ENCODE measurements at places on chromosomes 16 and 17. TPM values are rescaled to one million over a fixed set of nuclear protein-coding genes. Genes with fewer than 3 reads are reported as not detected.

GRCh38 chr16:2663553-2664546 lies 18.5 kb upstream of the KCTD5 start:
- DNase-seq = peak; percentile 31

DNA sequence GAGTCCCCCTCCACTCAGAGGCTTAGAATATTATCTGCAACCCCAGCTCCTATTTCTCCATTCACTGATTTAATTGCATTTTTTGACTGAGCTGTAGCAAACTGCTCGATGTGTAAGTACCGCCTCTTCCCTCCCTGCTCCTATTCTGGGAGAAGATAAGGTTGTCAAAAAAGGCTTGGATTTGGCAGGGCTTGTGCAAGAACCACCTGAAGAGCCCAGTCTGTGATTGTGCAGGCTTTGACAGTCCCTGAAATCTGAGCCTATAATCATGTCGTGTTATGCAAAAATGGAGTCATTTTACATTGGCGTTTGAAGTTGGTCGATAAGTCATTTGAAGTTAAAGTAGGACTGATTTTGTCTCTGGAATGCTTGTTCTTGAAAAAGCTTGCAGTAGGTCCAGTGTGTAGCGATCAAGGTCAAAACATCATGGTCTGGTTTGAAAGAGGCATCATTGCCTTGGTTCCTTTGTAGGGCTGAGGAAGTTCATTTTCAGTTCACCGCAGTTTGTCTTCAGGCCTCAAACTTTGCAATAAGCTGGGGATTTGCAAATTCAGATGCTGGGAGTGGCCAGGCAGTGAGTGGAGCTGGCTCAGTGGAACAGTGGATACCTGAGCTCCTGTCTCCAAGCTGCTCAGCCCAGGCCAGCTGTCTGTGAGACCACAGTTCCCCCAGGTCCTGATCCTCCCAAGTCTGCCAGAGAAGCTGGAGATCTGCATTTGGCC lies 68.8 kb downstream of the KATNIP start:
- no peak for DNase-seq

MYCBPAP gene
- 3.1 TPM for total RNA-seq

- no peak for DNase-seq
Observed at GRCh38 chr17:59561042-59561441, 4.4 kb upstream of the DHX40 start.

TEX14 gene
- 0.09 TPM for total RNA-seq

GRCh38 chr17:45667591-45668171 lies 116.4 kb upstream of the CRHR1 start:
- DNase-seq = no peak

Measured in activated T-helper 2 cell treated with anti-CD3 and anti-CD28 coated beads, Interferon-gamma antibody, Interleukin-2, Interleukin-4, amounts not matched to agents 10 μg/mL and 5 μg/mL and 100 μg/mL, durations not matched to agents 14 hours and 24 hours and 36 hours (primary cell).